Inflammatory macrophage (primary cell): ENCODE measurements at places on chromosomes 1 and 21.

DNA sequence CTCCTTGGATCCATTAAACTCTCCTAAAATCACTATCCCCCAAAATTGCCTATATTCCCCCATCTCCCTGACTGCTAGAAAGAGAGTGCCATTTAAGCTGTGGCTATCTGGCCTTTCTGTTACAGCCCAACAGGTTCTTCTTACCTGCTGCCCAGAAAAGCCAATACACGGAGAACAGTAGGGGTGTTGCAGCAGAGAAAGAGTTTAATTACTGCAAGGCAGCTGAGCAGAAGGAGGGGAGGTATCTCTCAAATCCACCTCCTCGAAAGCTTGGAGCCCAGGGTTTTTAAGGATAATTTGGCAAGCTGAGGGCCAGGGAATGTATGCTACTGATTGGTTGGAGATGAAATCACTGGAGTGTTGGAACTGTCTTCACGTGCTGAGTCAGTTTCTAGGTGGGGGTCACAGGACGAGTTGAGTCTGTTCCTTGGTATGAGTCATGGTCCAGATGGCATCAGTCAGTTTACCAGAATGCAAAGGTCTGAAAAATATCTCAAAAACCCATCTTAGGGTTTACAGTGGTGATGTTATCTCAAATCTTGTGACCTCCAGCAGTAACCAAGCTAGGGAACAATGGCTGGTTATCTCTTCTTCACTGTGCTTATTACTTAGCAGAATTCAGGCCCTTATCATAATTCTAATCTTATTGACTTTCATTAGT is 89.8 kb downstream of the SMYD3 start:
- no peak for DNase-seq

DNA sequence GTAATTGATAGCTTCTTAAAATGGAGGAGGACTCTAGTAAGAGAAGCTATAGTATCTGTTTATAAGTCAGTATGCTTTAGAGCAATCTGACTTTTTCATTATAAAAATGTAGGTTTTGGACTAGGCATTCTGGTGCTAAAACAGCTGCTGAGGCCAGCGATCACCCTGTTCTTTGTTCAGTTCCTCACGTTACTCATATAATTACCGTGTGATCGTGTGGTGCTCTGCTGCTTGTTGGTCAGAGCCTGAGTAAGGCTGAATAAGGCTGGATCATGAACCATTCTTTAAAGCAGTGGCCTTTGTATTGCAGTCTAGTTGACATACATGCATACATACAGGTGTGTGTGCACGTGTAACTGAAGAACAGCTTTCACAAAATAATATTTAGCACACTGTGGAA is 25.2 kb downstream of the CDC42 start:
- DNase-seq: no peak

DNA sequence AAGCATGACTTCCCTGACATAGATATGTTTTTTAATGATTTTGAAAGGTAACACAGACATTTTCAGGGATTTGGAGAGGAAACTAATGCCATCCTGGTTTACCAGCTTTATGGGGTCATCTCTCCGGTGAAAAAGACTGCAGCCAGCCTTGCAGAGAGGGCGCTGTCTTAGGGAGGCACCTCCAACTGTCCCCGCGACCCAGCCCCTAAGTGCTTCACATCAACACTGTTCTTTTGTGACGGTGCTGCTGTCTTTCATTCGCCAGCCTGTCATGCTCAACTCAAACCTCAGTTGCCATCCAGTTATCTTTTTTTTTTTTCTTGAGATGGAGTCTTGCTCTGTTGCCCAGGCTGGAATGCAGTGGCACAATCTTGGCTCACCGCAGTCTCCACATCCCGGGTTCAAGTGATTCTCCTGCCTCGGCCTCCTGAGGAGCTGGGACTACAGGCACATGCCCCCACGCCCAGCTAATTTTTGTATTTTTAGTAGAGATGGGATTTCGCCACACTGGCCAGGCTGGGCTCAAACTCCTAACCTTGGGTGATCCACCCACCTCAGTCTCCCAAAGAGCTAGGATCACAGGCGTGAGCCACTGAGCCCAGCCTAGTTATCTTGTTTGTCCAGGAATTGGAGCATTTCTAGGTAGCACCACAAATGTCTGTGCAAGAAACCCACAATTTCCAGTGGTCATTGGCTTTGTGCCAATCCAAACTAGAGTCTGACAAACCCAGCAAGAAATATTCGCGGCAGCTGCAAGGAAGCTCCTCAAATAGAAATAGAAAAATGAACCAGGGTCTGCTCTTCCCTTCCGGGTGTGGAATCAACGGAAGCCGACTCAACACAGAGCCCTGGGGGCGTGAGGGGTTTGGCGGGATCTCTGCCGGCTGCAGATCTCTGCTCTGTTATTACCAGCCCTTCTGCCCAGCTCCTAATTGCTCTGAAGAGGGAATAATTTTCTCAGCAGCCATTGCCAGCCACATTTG is 24.2 kb downstream of the PDE9A start:
- no peak for DNase-seq

GRCh38 chr1:23470282-23471070 is 13.5 kb downstream of the ASAP3 start:
- DNase-seq: no peak

- no peak for DNase-seq
Measured at GRCh38 chr1:221727146-221728036, 14.5 kb downstream of the DUSP10 start.

DNA sequence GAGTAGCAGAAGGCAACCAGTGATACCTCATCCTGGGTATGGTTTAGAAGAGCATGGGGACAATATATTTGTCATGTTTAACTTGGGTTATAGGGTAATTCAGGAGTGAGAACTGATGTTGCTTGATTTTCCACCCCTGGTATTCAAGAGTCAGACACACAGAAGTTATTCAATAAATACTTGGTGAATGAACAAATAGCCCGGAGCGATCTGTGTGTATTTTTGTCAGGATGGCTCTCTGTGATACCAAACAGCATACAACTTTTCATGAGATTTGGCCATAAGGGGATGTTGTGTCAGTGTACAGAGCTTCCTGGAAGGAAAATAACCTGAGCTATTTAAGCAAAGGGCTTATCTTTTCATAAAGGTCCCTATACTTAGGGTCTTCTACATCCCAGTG is 270.2 kb upstream of the C1orf87 start:
- DNase-seq: no peak

DNA sequence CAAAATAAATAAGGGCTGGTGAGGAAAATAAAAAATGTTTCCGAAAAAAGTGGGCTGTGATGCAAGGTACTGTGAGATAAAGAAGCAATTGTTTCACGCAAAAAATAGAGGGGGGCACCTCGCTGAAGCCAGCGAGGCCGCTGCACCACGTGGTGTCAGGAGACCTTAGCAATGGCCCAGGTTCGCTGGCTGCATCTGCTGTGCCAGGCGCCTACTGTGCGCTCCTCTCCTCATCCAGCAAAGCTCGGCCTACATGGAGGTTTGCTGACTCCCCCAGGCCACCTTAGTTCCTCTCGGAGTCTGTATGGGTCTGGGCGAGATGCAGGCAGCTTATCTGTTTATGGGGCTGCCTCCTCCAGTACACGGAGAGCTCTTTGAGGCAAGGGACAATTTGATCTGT is 119.6 kb downstream of the NR5A2 start:
- no peak for DNase-seq

DNA sequence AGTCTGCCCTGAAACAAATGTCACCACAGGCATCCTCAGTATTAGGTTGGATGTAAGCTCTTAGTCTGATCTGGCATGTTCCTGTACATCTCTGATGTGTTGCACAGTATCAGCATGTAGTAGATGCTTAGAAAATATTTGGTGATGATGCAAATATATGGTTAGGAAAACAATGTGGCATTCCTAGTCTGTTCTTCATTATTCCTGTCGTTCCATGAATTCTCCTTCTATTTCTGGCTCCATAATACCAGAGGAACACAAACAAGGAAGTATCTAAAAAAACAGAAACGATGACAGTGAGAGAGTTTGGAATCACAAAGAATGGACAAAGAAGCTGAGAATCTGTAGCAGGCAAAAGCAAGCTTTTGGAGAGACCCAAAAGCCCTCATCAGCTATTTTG is 236.6 kb downstream of the HHAT start:
- no peak for DNase-seq

- no peak for DNase-seq
Measured at GRCh38 chr21:14981246-14981645, 83.6 kb downstream of the NRIP1 start.

DNA sequence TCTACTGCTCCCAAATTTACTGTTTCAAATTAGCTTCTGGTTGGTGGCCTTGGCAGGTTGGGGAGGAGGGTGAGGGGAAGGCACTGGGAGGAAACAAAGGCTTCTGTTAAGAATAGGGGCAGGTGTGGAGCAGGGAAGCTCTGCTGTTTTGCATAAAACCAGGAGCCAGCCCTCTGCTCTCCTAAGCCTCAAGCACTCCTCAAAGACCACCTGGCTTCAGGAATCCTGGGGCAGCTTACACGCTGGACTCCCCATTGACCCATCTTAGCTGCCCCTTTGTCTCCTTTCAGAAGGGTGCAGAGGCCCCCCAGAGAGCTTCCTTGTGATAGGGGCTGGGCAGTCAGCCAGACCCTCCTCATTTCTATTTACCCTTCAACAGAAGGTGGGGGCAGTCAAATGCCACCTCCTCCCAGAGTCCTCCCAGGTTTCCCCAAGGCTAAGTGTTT is 11.5 kb upstream of the DHRS3 start:
- DNase-seq: no peak

GRCh38 chr1:90393025-90393424 is 324.1 kb downstream of the BARHL2 start:
- DNase-seq: no peak

DNA sequence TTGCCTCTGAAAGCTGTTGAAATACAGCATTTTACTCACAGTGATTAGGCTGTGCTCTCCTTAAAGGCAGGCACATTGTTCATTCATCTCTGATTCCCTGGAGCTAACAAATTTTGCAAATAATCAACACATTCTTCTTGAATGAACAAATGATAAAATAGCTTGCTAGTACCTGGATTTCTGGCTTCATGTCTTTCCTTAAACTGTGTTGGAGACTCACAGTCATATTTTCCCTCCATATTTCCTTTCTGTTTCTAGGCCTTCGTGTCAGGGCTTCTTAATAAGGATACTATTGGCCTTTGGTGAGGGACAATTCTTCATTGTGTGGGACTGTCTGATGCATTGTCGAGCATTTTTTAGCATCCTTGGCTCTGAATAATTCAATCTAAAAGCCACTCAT is 9.7 kb downstream of the HSD11B1 start:
- no peak for DNase-seq

DNA sequence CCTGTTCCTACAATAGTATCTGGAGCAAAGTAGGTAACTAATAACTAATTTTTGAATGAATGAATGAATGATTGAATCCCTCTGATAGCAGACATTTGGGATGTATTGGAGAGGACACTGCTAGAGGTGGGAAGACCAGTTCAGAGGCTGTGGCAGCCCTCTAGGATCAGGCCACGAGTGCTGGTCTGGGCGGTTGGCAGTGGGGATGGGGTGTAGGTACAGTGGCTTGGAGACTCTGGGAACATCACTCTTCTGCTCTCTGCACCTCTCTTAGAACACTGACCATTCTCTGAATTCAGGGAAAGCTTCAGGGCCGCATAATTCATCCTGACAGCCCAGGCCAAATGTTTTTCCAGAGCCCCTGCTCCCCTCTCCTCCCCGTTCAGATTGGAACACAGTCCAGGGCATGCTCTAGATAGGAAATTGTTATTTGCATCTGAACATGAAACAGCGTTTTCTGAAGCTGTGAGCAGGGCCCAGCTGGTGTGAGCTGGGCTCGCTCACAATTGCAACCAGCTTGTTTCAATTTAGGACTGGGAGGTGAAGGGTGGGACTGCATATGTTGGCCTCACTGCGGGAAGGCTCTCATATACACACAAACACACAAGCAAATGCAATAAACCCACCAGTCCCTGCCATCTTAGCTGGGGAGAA is 253.1 kb upstream of the USP24 start:
- DNase-seq: no peak

DNA sequence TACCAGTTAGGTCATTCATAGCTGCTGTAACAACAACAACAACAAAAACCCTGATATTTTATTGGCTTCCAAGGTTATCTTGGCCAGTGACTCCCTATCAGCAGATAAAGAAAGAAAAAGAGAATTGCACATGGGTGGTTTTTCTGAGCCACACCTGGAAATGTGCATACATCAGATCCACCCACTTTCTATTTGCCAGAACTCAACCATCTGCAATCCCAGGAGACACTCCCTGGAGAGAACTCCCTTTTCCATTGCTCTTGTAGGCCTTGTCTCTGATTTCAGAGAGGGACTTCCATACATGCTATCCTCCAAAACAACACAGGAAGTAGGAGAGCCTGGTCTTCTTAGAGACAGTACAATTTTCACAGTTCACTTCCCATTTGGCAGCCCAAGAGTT is 74.9 kb upstream of the ZC3H11B start:
- DNase-seq: no peak

DNA sequence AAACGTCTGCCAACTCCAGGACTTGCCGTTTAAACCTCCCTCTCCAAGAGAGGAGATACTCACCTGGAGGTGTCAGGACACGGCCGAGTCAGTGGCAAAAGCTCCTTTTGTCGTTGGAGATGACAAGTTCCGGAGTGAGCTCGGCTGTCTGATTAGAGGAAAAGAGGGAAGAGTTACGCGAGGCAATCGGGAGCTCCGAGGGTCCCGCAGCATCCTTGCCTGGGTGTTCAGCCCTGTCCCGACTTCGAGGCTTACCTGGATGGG is 497 bp downstream of the ID3 start:
- no peak for DNase-seq

DNA sequence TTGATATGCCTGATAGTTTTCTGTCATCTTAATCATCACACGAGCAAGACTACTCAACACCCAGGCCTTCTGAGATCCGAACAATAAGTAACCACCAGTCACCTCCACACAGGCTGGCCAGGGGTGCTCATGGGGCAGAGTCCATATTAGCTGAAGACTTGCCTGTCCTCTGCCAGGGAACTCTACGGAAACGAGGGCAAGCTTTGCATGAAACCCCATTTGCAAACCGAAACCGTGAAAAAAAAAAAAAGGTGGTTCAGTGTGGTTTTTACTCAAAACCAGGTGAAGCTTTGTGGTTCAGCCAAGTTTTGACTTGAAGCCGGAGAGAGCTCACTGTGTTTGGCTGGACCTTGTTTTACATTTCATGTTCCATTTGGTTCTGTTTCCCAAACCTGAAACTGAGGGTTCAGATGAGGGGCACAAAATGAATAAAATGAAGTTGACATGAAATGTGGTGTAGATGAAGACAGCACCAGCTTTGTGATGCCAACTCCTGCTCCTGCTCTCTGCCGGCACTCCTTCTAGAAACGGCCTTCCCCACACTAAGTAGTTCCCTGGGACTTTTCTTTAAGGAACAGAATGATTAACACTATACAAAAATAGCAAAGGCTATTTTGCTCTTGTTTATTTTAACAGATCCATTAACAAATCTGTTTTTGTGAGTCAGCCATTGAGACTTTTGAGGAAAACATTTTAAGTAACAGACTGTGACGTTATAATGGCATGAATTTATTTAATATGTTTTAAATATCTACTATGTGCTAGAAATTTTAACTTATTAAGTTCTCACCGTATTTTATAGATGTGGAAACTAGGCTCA is 74.7 kb downstream of the RUNX1 start:
- no peak for DNase-seq
